ENCODE measurements at places on chromosomes 4 and X. TPM values are rescaled to one million over a fixed set of nuclear protein-coding genes. Genes with fewer than 3 reads are reported as not detected.

UBA6 gene
- 79.0 TPM for total RNA-seq

STAP1 gene
- total RNA-seq = not detected

MUC7 gene
- total RNA-seq = not detected

IL21 gene
- not detected for total RNA-seq

ODAM gene
- total RNA-seq = not detected

LRAT gene
- total RNA-seq = 37.7 TPM

HGFAC gene
- total RNA-seq = 0.76 TPM

F8A3 gene
- 5.5 TPM for total RNA-seq

ARMCX1 gene
- 27.4 TPM for total RNA-seq

ADAM29 gene
- not detected for total RNA-seq

BTC gene
- total RNA-seq = 0.07 TPM

EDA2R gene
- 11.9 TPM for total RNA-seq

Data from WTC11 (cell line).